Activated CD8-positive, alpha-beta T cell treated with anti-CD3 and anti-CD28 coated beads, Interleukin-2, amount 10 ng/mL, durations not matched to agents 7 days and 5 days (primary cell): ENCODE measurements at places on chromosomes 4 and X. TPM values are rescaled to one million over a fixed set of nuclear protein-coding genes. Genes with fewer than 3 reads are reported as not detected.
A peak's percentile ranks its signal among the peaks of the same experiment; 100 is the strongest.

DNA sequence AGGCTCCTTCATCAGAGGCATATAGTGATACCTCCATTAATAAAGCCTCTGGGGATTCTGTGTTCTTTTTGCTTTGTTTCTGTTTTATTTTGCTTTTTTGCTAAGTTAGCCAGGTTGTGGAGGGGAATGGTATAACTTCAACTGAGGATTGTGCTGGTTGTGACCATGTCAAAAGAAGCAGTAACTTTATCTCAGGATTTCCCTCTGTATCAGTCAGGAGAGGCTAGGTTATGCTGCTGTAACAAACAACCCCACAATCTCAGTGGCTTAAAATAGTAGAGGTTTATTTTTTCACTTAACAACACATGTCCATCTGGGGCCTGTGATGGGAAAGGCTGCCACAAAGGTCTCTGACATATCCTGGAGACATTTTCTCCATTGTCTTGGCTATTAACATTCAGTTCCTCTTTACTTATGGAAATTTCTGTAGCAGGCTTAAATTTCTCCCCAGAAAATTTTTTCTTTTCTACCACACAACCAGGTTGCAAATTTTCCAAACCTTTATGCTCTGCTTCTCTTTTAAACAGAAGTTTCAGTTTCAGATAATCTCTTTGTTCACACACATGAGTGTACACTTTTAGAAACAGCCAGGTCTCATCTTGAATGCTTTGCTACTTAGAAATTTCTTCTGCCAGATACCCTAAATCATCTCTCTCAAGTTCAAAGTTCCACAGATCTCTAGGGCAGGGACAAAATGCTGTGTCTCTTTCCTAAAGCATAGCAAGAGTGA is 64.7 kb downstream of the UCHL1 start:
- no peaks in the 10 kb centered on the region for H3K27me3 ChIP-seq
- H3K4me1 ChIP-seq = no peaks in the 10 kb centered on the region
- H3K4me3 ChIP-seq = no peak overlapping the region
- H3K27ac ChIP-seq = no peak overlapping the region
- H3K36me3 ChIP-seq = no peaks in the 10 kb centered on the region
- DNase-seq = no peak

- no peaks in the 10 kb centered on the region for H3K4me1 ChIP-seq
- no peak for DNase-seq
- no peaks in the 10 kb centered on the region for H3K36me3 ChIP-seq
- no peak overlapping the region for H3K27ac ChIP-seq
Measured at GRCh38 chr4:47017494-47017893, 13.9 kb upstream of the GABRB1 start.

GRCh38 chr4:84298023-84298718 is 200.9 kb downstream of the NKX6-1 start:
- no peak overlapping the region for H3K4me3 ChIP-seq
- no peaks in the 10 kb centered on the region for H3K27me3 ChIP-seq
- H3K27ac ChIP-seq = no peak overlapping the region
- DNase-seq = no peak
- H3K4me1 ChIP-seq = no peaks in the 10 kb centered on the region

C4orf54 gene
- total RNA-seq = not detected

ZMAT1 gene
- 3.9 TPM for total RNA-seq

GRCh38 chr4:125440814-125441213 is 126.1 kb downstream of the FAT4 start:
- DNase-seq = no peak
- H3K4me1 ChIP-seq = no peaks in the 10 kb centered on the region
- no peak overlapping the region for H3K4me3 ChIP-seq
- no peaks in the 10 kb centered on the region for H3K36me3 ChIP-seq

ETDB gene
- total RNA-seq = not detected

DNA sequence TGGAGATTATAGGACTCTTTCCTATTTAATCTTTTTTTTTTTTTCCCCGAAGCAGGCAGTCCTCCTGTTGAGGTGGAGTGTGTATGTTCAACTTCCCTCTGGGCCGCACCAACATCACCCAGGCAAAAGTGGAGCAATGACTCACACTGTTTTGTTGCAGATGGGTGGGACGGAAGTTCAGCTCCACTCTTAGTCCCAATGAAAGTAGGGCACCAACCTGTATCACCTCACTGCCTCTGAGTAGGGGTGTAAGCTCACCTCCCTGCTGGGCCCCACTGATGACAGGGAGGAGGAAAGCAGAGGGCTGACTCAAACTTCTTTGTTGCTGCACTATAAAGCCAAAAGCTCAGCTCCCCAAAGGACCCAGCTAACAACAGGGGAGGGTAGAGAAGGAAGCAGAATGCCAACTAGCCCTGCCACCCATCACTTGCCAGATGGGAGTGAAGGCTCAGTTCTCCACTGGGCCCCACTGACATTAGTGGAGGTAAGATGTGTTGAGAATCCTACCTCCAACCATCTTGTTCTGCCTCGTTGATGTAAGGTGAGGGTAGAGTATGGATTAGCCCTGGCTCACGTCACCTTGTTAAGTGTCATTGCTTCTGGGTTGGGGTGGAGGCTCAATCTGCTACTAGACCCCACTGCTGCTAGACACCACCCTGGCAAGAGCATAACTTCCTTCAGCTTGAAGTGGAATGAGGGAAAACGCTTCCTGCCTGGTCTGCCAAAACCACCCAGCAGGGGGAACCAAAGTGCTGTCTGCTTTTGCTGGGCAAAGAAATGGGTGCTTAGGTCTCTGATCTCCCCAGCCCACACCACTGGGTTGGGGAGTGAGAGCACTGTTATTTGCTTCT is 14.1 kb downstream of the RPS6KA3 start:
- H3K27me3 ChIP-seq = no peaks in the 10 kb centered on the region
- DNase-seq = peak; percentile 71
- H3K27ac ChIP-seq = peak overlapping the region; percentile 57
- H3K4me3 ChIP-seq = no peak overlapping the region
- H3K4me1 ChIP-seq = peaks cover 52% of the 10 kb centered on the region

TCEAL4 gene
- total RNA-seq = 4.0 TPM

GRCh38 chrX:24879679-24880078 is 136.1 kb downstream of the ARX start:
- H3K4me1 ChIP-seq = peaks cover 4% of the 10 kb centered on the region
- DNase-seq = no peak
- H3K27me3 ChIP-seq = no peaks in the 10 kb centered on the region
- H3K4me3 ChIP-seq = no peak overlapping the region

DNA sequence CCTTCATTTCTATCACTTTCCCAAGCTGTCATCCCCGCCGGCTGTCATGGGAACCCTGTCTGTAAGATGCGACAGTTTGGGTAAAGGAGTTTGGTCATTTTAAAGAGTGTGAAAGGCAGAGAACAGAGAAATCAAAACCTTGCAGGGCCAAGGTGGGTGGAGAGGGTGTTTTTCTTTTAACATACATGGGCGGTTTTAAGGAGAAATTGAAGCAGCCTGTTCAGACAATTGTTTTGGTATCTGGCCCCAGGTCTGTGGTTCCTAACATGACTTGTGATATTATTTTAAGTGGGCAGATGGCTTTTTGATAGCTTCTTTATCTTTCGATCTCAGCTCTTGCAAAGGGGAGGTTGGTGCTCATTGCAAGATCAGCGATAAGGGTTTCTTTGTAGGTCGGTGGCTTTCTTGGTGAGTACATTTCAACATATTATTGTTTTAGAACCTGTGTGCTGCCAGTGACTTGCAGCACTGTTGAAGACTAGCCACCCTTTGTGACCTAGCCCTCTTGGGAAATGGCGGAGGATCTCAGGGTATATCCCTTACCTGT is 3.7 kb downstream of the PPP1R3F start:
- H3K27ac ChIP-seq = peak overlapping the region; percentile 92
- H3K36me3 ChIP-seq = peaks cover 46% of the 10 kb centered on the region
- no peaks in the 10 kb centered on the region for H3K27me3 ChIP-seq
- peaks cover 76% of the 10 kb centered on the region for H3K4me1 ChIP-seq

- H3K4me3 ChIP-seq = no peak overlapping the region
- peaks cover 14% of the 10 kb centered on the region for H3K36me3 ChIP-seq
- no peak for DNase-seq
- H3K27me3 ChIP-seq = no peaks in the 10 kb centered on the region
Measured at GRCh38 chr4:3523146-3523627, 9.0 kb downstream of the LRPAP1 start.

RRH gene
- not detected for total RNA-seq

GRCh38 chr4:38873290-38873944 is 5.8 kb downstream of the FAM114A1 start:
- no peak overlapping the region for H3K4me3 ChIP-seq

DNA sequence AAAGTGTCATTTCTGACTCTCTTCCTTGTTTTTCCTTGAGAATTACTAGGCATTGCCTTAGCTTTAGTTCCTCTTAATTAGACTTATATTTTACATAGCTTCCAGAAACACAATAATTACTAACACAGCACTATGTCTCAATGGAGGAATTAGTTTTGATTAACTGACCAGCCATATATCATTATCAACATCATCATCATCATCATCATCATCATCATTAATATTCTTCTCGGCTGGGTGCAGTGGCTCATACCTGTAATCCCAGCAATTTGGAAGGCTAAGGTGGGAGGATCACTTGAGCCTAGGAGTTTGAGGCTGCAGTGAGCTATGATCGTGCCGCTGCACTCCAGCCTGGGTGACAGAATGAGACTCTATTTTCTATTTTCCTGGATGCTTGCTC is 2.7 kb upstream of the SLC25A5 start:
- DNase-seq = no peak
- peaks cover 13% of the 10 kb centered on the region for H3K36me3 ChIP-seq
- no peaks in the 10 kb centered on the region for H3K27me3 ChIP-seq

SLC6A14 gene
- not detected for total RNA-seq

STPG2 gene
- total RNA-seq = not detected

CCDC110 gene
- not detected for total RNA-seq

DNA sequence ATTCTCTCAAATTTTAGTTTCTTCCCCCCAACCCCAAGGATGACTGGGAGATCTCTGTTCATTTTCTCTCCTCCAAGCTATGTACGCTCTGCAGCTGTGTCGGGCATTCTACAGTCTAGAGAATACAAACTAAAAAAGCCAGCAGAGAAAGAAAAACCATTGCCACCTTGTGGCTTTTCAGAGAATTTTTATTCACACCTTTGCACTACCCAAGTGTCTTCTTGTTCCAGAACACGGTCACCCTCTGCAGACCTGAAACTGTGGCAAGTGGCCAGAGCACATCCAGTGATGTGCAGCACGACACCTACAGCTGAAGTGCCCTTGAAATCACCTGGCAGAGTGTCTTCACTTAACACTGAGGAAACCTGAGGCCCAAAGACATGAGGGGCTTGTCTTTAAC is 68.6 kb downstream of the CHST7 start:
- H3K4me1 ChIP-seq = peaks cover 16% of the 10 kb centered on the region
- H3K36me3 ChIP-seq = peaks cover 3% of the 10 kb centered on the region
- H3K27me3 ChIP-seq = no peaks in the 10 kb centered on the region
- H3K4me3 ChIP-seq = no peak overlapping the region

DNA sequence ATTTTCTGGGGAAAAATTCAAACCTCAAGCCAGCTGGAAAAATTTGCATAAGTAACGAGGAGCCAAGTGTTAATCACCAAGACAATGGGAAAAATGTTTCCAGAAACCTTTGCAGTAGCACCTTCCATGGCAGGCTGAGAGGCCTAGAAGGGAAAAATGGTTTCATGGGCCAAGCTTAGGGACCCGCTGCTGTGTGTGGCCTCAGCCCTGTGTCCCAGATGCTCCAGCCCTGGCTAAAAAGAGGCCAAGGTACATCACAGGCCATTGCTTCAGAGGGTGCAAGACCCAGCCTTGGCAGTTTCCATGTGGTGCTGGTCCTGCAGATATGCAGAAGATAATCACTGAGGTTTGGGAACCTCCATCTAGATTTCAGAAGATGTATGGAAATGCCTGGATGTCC is 98.3 kb upstream of the NWD2 start:
- H3K27me3 ChIP-seq = no peaks in the 10 kb centered on the region
- no peak for DNase-seq
- no peak overlapping the region for H3K27ac ChIP-seq
- H3K36me3 ChIP-seq = no peaks in the 10 kb centered on the region
- no peaks in the 10 kb centered on the region for H3K4me1 ChIP-seq
- no peak overlapping the region for H3K4me3 ChIP-seq

MAGEB10 gene
- not detected for total RNA-seq

SPINK2 gene
- 9.4 TPM for total RNA-seq

GRCh38 chr4:3389233-3390215 is 52.2 kb upstream of the HGFAC start:
- H3K36me3 ChIP-seq = no peaks in the 10 kb centered on the region
- H3K4me3 ChIP-seq = no peak overlapping the region
- H3K4me1 ChIP-seq = peaks cover 12% of the 10 kb centered on the region
- H3K27ac ChIP-seq = no peak overlapping the region
- no peak for DNase-seq

GRCh38 chr4:26723216-26723615 is 137.4 kb upstream of the STIM2 start:
- H3K27me3 ChIP-seq = no peaks in the 10 kb centered on the region
- H3K4me3 ChIP-seq = no peak overlapping the region
- peaks cover 20% of the 10 kb centered on the region for H3K4me1 ChIP-seq
- no peaks in the 10 kb centered on the region for H3K36me3 ChIP-seq

DNA sequence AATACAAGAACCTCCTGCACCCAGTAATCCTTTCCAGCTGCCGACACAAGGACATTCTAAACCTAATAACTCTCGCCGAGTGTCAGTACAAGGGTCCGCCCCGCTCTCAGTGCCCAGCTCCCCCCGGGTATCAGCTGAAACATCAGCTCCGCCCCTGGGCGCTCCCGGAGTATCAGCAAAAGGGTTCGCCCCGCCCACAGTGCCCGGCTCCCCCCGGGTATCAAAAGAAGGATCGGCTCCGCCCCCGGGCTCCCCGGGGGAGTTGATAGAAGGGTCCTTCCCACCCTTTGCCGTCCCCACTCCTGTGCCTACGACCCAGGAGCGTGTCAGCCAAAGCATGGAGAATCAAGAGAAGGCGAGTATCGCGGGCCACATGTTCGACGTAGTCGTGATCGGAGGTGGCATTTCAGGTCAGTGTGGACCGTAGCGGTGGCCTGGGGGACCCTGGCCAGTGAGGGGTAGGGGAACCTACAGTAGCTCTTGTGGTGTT is at the start of gene MAOA:
MAOA (plus strand) TSS at position 295 of the 490 bp plus-strand sequence; CDS start at position 338, 43 bp downstream.
- no peaks in the 10 kb centered on the region for H3K36me3 ChIP-seq
- H3K27ac ChIP-seq = peak within 1 kb of the TSS; percentile 63
- DNase-seq = peak; percentile 26

BDH2 gene
- total RNA-seq = 22.7 TPM

DNA sequence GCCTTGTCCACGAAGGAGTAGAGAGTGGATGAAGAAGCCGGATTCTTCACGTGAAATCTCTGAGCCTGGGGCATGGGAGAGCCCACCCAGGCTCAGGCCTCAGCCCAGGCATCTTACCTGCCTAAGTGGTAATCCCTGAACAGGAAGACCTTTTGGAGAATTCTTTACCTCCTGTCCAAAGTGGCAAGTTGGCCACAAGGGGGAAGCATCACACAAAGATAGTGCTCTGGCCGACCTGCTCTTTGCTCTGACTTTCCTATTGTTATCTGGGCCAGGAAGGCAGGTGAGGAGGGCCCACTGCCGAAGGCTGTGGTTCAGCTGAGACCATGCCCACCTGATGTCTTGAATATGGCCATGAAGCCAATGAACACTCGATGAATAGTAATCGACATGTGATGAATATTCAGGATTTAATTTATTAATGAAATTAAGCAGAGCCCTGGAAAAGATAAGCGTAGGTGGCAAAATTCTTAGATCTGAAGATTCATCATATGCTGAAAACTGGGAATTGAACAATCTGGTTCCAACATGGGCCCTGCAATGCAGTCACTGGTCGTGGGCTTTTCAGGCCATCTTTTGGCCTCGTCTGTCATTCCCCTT is 93.8 kb downstream of the PDGFRA start:
- H3K4me1 ChIP-seq = no peaks in the 10 kb centered on the region
- H3K27ac ChIP-seq = no peak overlapping the region
- H3K27me3 ChIP-seq = no peaks in the 10 kb centered on the region
- DNase-seq = peak; percentile 67
